NCI-H526 treated with DMSO at 0.1 percent for 48 hours (cell line): ENCODE measurements at places on chromosomes 4 and X.

DNA sequence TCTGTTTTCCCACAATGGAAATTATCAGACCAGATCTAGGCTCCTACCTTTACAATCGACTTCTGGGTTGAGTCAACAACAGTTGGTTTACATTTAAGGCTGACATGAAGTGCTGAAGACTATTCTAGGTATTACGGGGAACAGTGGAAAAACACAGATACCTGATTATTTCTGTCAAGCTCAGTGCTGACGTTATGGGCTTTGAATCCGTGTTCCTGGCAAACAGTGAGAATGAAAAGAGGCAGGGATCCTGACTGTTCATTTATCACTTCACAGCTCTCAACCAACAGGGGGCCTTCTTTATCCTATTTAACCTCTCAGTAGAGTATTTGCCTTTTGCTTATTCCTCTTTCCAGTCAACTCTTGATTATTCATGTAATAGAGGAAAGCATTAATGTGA, 43.1 kb downstream of the TMEM164 start:
- DNase-seq, result no peak

DNA sequence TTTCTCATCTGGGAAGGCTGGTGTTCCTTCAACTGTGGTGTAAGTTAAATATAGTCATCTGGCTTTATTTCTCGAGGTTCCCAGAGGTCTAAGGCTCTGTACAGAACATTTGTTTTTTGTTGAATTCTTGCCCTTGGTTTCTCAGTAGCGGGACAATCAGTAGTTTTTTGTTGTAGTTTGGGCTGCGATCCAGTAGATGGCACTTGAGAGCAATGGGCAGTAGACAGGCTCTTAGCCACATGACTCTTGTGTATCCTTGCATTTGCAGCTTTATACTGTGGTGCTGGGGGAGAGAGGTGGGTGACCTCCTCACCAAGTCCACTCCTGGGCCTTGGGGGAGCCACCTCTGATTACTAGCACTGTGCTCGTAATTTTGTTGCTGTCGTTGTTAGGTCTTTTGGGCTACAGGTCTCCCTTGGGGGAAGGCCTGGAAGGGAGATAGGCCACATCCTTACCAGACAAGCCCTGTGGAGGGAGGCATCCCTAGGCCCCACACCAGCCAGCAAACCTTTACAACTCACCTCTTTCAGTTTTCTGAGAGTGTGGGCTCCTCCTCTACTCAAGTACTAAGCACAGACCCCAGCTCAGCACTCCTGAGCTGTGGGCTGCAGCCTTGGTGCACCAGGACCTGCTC, 8.1 kb downstream of the ETDB start:
- DNase-seq, result no peak

- DNase-seq, result no peak
Measured at GRCh38 chr4:148434075-148434773, 8.0 kb downstream of the NR3C2 start.

DNA sequence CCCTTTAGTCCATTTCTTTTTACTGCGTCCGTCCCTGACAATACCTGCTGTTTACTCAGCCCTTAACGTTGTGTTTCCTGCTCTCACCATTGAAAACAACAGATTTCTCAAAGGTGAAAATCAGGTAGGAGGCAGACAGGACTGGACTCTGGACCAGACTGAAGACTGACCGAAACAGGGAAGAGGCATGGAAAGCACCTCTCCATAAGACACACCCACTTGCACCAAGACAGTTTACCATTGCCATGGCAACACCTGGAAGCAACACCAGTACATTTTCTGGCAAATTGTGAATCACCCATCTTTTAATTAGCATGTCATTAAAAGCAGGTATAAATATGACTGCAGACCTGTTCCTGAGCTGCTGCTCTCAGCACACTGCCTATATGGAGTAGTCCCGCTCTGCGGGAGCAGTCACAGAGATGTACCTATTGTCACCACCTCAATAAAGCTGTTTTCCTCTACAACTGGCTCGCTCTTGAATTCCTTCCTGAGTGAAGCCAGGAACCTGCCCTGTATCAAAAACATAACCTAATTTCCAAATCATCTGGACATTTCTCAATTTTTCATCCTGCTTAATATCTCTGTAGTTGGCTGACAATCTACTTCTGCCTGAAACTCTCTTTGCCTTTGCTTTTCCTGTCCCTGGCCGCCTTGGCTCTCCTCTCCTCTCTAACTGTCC, 117.0 kb downstream of the RNF150 start:
- no peak for DNase-seq

GRCh38 chrX:129754056-129755024, 15.6 kb downstream of the XPNPEP2 start:
- no peak for DNase-seq

GRCh38 chr4:161926033-161926828, 237.6 kb downstream of the FSTL5 start:
- DNase-seq, result no peak

- no peak for DNase-seq
Measured at GRCh38 chrX:113868711-113869110, 715.2 kb upstream of the HTR2C start.

DNA sequence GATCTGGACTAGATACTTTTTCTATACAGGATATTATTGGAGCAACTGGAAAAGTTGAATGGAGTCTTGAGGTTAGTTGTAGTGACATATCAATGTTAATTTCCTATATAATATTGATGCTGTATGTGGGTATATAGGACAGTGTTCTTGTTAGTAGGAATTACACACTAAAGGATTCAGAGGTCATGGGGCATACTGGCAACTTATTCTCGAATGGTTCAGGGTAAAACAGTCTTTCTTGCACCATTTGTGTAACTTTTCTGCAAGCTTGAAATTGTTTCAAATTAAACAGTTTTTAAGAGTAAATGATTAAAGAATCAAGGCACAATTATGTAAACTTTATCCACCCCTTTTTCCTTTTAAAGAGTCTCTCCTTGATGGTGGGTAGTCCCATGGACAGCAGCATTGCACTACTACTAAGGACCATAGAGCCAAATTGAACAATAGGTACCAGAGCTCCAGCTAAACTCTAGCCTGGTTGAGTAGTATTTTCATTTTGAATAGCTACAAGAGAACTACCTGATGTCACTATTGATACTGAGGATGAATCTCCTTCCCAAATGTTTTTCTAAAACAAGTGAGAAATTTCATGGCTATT, 70.1 kb downstream of the DMP1 start:
- no peak for DNase-seq

GRCh38 chr4:183618681-183619080, 40.3 kb downstream of the RWDD4 start:
- no peak for DNase-seq

- no peak for DNase-seq
Measured at GRCh38 chrX:50066318-50066937, 134.4 kb downstream of the AKAP4 start.

GRCh38 chr4:172945611-172946010, 223.0 kb upstream of the GALNT7 start:
- no peak for DNase-seq

DNA sequence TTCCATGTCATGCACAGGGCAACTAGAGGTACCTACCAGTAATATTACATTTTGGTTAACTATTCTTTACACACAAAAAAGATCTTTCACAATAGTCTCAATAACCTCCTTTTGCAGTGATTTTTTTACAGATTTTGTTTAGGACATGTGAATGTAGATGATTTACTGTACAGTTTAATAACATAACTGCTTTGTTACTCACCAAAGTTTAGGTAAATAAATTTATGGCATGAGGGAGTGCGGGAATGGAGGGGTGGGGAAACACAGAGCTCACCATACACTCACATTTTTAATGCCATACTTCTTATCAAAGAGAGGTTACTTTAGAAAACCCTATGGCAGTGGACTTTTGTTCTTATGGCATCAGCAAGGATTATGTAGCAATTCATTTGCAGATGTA, 93.1 kb upstream of the TEX13A start:
- DNase-seq, result no peak

DNA sequence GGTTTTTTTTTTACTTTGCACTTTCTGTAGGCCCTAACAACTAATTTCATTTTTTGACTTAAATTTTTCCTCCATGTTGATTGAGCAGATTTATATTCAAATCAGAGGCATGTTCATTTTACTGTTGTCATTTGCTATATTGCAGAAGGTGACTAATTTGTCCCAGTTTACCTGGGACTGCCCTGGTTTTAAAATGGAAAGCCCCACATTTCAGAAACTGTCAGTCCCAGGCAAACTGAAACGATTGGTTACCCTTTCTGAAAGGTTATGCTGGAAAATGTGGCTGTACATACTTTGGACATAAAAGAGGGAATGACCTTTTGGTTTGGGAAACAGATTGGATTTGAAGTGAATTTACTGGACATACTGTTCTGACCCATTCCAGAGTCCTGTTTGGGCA, 160.0 kb downstream of the SPCS3 start:
- no peak for DNase-seq

DNA sequence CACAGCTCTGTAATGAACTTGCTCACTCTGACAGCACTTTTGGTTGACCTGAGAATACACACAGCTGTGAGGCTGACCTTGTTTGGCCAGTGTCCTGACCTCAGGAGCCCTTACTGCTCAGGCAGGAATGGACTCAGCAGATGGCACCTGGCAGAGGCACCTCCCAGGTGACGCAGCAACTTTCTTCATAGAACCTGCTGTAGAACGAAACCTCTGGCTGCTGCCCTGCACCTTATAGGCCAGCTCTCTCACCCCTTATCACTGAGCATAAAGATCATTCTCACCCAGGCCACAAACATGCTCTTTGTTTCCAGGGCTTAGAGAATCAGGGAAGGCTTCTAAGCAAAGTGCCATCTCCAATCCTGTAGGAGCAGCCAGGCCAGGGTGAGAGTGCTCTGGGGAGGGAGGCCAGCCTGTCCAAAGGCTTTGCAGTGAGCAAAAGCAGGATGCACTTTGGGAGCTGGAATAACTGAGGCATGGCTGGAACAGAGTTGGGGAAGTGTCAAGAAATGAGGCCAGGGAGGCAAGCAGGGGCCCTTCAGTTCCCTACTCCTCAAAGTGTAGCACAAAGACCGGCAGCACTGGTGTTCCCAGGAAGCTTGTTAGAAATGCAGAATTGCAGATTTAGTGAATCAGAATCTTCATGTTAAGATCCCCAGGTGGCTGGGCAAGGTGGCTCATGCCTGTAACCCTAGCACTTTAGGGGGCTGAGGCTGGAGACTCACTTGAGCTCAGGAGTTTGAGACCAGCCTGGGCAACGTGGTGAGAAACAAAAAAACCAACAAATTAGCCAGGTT, 13.3 kb upstream of the CENPU start:
- no peak for DNase-seq

GRCh38 chr4:161197912-161198311, 965.9 kb downstream of the FSTL5 start:
- no peak for DNase-seq

DNA sequence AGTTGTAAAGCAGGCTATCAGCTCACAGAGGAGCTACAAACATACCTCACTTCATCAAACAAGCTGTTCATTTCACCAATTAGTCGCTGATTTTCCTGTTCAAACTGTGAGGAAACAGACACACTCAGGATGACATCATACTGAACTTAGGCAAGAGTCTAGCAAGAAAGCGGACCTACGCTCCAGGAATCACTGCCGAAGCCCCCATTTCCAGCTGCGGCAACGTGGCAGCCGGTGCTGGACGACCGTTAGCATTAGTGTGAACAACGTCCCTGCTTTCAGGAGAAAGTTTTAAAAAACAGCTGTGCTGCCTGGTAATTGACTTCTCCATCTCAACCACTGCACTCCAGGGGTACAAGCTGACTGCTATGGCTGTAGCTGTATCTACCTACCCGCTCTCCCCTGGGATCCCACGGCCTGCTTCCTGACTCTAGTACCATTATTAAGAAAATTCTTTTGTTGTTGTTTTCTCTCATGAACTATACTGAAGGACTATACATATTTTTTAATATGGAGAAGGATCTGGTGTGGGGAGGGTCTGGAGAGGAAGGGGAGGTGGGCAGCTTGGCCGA, 38.3 kb downstream of the NSG1 start:
- no peak for DNase-seq

DNA sequence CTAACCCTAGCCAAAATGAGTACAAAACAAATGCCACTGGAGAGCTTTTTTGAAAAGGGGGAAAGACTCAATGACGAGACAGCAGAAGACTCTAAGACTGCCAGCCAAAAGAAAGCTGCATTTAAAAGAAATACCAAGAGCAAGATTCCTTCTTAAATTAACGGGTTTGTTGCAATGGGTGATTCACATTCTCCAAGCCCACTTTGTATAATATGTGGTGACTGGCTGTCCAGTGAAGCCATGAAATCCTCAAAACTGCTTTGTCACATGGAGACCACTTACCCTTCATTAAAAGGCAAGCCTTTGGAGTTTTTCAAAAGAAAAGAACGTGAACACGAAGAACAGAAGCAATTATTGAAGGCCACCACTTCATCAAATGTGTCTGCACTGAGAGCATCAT, 68.2 kb downstream of the MRPL1 start:
- DNase-seq, result no peak

GRCh38 chr4:33577791-33578190, 2666.5 kb downstream of the ARAP2 start:
- no peak for DNase-seq

DNA sequence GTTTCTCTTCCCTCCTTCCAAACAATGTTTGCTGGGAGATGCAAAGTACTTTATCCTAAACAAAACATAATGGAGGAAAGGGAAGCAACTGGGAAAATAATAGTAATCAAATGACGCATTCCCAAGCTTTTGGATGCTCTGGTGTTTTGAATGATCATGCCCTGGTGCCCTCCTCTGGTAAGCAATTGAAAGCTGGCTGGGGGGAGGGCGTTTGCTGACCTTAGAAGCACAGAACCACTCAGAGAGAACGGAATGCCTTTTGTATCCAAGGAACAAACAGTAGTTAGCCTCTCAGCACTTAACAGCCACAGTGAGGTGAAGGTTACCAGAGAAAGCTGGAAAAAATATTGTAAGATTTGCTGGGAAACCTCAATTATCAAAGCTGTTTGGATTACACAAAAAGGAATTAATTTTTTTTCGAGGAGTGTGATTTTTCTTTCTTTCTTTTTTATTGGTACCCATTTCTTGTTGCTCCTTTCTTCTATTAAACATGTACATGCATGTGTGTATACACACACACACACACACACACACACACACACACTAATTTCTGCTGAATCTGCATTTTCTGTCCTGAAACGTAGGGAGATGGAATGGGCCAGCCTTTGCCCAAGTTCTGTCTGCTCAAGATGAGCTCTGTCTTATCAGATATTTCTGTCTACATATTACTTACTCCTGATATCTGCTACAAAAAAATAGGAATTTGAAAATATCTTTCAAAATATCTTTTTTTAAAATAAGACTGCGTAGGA, 155.8 kb upstream of the IGFBP7 start:
- no peak for DNase-seq

DNA sequence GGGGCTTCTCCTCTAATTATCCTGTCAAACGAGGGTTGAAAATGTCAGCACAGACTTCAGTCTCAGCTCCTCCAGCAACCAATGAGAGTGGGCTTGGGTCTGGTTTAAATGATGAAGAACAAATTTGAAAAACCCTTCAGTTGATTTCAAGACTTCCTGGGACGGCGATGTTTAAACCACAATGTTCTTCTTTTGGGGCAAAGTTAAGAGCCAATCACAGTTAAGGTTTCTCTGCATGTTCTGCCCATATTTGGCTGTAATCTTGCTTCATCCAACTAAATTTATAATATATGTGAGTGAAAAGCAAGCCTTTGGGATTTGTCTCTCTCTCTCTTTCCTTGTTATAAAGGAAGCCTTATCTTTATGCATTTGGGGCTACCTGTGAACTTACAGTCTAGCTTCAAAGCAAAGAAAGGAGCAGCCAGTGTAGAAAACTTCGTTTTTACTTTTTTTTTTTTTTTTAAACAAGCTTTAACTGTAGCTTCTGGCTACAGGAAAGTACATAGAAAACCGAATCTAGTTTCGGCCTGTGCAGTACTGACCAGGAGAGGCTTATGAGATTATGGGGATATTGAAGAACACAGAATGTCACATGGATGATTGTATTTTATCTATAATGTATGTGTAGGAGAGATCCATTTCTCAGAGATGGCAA, 46.8 kb upstream of the FAM9C start:
- DNase-seq, result no peak

- DNase-seq, result no peak
Measured at GRCh38 chr4:149322203-149322602, 493.4 kb downstream of the IQCM start.
